Muscle of leg (tissue), 16 donors: ENCODE measurements at places on chromosomes 7 and 10.
A peak's percentile ranks its signal among the peaks of the same experiment; 100 is the strongest.

DNA sequence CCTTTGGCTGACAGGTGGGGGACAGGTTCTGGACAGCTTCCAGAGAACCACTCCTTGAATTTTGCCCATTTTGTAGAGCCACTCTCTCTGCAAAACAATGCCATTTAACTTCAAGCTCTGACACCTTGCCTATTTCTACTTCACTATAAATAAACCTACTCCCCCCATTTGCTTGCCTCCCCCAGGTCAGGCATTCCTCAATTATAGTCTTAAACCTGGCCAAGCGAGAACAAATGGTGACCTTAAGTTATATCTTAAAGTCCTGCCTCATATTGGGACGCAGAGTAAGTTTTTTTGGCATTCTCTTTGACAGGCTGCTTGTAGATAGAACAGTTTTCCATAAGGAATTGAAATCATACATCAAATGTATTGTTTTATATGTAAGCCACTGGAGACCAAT is 706.9 kb downstream of the LRMDA start:
- no peak for DNase-seq

DNA sequence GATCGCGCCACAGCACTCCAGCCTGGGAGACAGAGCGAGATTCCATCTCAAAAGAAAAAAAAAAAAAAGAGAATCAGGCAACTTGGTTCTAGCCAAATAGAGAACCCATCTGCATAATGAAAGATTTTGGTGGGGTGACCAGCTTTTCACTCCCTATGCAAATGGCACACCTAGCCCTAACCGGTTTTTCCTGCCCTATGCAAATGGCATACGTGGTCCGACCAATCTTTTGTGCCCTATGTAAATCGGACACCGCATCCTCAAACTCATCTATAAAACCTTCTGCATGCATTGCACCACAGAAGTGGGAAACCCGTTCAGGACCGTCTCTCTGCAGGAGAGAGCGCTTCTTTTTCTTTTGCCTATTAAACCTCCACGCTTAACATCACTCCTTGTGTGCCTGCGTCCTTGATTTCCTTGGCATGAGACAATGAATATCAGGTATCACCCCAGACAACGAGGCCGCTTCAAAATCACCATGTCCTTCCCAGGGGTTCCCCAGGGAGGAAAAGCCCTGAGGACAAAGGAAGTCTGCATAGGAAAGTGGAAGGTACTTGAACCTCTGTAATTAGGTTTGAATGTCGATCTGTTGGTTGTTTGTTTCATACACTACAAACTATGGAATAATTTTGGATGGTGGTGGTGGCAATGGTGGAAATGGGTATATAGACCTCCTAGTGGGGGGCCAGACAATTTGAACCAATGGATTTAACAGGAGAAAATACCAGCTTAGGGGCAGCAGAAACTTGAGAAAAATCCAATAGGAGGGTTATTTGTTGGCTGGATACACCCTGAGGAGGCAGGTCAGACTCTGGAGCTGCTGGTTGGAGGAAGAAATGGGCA is 396.2 kb downstream of the TYW1 start:
- no peak for DNase-seq

GRCh38 chr7:51349820-51350545 is 33.4 kb upstream of the COBL start:
- DNase-seq = peak; percentile 86

- DNase-seq = no peak
These were observed 85.1 kb downstream of the MGMT start for GRCh38 chr10:129552119-129552518.

DNA sequence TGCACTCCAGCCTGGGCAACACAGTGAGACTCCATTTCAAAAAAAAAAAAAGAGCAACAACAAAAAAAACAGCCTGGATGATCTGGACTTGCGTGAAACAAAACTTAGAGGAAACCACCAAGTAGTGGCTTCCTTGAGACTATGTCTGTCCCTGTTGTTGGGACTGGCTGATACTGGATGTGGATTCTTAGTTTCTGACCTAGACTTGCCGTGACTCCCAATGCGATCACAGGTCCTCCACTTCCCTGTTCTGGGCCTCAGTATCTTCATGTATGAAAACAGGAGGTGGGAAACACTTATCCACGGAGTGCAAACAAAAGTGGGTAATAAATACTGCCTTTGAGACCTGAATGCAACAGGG is 125.7 kb downstream of the PRPF18 start:
- no peak for DNase-seq

- DNase-seq = no peak
These were observed 113.0 kb downstream of the TRIL start for GRCh38 chr7:28845106-28845505.

DNA sequence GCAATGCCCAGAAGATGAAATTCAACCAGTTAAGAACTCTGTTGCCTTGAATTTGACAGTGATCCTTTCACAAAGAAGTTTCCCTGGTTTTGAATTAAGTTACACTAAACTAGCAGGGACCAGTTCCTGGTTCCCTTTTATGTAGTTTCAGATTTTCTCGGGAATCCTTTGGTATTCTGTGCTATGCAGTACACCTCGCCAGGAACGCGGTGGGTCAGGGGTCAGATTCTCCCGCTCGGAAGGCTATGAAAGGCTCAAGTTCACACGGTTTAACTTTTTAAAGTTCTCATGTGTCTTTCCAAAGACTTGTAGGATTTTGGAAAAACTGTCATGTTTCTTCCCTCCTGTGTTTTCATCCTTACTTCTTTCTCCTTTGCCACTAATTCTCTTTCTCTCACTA is 104.7 kb upstream of the PRR15 start:
- DNase-seq = no peak

DNA sequence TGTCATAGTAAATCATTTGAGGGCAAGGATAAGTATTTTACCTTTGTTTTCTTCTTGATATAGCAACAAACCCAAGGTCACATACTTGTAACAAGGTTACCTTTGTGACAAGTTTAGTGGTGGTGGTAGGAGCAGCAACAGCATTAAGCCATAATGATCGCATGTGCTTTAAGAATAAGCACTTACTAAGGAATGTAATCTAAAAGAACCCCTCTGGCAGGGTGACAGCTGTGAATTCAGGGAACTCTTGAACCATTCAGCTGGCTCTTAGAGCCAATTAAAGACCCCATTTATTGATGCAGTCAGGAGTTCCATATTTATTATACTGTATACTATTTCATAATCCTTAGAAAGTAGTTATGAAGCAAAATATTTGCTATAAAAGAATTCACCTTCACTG is 370.8 kb downstream of the EXOC4 start:
- DNase-seq = no peak

DNA sequence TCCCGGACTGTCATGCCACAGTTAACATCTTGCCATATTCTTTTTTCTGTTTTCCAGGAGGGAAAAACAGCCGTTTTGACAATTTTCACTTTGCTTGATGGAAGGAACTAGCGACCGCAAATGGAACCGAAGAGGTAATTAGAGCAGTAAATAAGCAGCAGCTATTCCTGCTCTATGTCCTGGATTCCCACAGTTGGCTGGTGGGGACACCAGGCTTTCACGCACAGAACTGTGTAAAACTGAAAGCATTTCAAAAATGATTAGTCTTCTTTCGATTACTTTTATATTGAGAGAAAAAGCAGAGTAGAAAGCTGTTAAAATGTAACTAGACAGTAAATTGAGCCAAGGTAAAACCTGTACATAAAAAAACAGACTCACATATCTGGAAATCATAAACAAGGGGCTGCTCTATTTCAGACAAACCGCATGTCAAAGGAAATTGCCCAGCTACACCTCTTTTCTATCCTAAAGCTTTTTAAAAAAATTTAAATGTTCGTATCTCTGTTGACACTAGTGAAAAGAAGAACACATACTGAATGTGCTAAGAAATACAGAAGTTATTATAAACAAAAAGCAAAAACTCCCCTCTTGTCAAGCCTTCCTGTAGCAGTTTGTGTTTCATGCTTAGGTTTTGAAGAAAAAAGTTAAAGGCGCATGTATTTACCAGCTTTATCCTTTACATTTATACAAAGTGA is 93.4 kb downstream of the RNF216 start:
- DNase-seq = no peak

DNA sequence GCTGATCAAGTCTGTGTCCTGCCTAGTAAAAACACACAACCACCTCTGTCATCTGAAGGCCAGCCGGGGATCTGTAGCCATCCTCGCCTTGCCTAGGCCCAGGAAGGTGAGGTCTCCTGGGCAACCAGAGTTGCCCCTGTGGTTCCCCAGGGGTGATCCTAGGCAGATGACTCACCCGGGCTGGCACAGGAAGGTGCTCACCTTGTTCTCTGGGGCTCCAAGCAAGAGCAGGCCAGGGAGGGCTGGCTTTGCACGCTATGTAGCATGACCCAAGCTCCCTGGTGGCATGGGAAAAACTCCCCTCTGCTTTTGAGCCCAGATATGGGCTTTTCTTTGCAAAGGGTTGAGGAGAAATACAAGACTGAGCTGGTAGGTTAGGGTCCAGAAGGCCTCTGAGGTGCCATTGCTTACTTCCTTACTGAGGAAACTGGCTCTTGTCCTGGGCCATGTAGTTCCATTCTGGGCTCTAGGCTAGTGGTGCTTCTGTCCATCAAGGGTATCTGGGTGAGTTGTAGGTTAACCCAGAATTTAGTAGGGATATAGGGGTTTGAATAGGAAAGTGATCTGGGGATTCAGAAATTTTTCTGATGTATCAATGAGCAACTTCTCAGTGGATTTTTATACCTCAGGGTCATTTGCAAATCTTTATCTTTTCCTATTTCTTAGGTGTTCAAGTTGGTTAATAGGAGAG is 112.0 kb downstream of the NT5C2 start:
- no peak for DNase-seq

DNA sequence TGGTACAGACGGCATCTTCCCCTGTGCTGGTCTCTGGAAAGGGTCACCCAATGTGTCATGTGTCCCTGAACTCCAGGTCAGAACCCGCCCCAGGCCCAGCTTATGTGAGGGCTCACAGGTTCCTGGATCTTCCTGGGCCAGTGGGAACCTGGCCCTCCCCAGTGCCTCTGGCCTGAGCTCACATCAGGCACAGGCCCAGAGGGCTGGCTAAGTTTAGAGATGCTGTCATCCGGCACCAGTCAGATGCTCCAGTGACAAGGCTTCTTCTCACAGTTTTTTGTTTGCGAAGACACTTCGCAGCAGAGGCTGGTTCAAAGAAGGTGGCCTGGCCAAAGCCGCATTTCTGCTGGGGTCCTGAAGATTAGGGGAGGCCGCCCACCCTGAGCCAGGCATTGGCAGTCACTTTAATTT is 11.8 kb downstream of the CAMK2B start:
- no peak for DNase-seq

- DNase-seq = no peak
These were observed 144.5 kb downstream of the REEP3 start for GRCh38 chr10:63665670-63666134.

GRCh38 chr7:22597844-22598243 is 97.9 kb upstream of the STEAP1B start:
- DNase-seq = no peak

DNA sequence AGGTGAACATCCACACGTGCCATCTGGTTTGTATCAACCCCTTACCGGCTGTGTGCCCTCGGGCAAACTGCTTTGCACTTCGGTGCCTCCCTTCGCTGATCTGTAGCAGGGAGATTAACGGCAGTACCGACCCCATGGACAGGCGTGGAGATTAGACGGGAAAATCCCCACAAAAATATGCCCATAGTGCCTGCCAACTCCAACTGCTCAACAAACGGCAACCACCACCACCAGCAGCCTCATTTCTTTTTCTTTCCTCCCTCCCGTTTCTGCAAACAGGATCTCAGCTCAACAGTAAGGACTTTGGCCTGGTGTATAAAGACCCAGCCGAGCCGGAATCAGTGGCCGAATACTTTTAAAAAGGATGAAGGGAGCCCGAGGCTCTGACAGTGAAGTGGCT is 31.0 kb downstream of the CHST15 start:
- DNase-seq = no peak

DNA sequence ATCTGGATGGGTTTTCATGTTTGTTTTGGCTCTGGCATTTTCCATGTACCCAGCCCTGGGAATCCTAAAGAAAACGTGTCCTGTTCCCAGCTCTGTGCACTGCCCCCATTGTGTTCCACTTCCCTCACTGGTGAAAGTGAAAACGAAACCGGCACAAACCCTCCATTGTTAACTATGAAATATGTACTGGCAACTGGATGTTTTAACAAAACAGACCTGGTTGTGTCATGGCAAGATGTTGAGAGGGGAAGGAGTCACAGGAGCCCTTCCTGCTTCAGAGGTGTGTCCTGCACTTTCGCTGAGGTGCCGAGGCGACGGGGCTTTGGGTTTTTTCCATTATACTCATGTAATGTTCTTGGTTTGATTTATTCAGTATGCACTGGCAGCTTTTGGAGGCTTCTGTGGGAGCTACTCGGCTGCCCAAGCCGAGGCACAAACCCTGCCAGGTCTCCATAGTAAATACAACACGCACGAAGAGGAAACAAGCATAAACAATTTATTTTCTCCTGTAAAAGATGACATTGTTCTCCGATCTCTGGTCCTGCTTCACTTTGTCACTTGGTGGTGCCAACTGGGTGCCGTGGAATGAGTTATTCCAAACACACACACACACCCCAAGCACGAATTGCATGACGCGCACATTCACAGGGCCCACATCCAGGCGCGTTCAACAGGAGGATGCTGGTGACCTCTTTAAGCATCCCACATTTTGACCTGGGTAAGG is 118.2 kb downstream of the CDK6 start:
- peak; percentile 82 for DNase-seq

DNA sequence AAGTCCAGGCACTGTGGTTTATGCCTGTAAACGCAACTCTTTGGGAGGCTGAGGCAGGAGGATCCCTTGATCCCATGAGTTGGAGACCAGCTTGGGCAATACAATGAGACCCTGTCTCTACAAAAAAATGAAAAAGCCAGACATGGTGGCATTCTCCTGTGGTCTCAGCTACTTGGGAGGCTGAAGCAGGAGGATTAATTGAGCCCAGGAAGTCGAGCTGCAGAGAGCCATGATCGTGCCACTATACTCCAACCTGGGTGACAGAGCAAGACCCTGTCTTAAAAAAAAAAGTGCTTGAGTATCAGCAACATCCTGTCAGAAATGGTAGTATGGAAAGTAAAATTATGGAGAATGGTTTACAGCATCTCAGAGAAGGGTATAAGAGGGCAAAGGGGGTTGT is 11.6 kb downstream of the APBB1IP start:
- no peak for DNase-seq

DNA sequence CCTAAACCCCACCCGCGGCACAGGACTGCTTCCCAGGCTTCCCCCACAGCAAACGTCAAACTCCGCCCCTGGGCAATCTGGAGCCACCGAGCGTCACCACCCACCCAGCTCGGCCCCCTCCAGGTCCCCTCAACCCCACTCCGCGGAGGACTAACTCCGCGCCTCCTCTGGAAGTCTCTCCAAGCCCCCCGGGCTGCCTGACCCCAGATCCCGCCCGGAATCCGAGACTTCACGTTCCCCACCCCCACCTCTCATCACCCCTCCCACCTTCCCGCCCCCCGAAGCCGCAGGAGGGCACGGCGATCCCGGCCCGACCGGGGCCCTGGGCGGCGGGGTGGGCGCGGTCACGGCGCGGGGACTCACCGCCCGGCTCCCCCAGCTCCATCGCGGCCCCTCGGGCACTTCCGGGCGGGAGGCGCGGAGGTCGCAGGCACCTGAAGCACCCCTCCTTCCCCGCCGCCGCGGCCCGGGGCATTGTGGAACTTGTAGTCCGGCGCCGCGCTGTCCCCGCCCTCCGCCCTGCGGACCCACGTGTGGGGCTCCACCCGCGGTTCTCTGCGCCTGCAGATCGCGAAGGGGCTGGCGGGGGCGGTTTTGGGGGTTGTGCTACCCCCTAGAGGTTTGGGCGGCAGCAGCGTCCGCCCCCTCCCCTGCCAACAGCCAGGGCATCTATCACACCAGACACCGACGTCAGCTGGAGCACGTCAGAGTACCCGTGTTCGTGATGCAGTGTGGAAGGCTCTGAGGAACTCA is at the start of gene TMUB1:
TMUB1 (minus strand) TSS at position 423 of the 753 bp plus-strand sequence. CDS start 930 bp downstream, outside the sequence.
- DNase-seq = peak; percentile 77

- peak; percentile 77 for DNase-seq
These were observed 51.3 kb downstream of the PRTFDC1 start for GRCh38 chr10:24900888-24901685.
